ENCODE measurements at places on chromosomes 5 and 9.

- no peak for DNase-seq
These were observed 68.4 kb downstream of the COL27A1 start for GRCh38 chr9:114223564-114224246.

DNA sequence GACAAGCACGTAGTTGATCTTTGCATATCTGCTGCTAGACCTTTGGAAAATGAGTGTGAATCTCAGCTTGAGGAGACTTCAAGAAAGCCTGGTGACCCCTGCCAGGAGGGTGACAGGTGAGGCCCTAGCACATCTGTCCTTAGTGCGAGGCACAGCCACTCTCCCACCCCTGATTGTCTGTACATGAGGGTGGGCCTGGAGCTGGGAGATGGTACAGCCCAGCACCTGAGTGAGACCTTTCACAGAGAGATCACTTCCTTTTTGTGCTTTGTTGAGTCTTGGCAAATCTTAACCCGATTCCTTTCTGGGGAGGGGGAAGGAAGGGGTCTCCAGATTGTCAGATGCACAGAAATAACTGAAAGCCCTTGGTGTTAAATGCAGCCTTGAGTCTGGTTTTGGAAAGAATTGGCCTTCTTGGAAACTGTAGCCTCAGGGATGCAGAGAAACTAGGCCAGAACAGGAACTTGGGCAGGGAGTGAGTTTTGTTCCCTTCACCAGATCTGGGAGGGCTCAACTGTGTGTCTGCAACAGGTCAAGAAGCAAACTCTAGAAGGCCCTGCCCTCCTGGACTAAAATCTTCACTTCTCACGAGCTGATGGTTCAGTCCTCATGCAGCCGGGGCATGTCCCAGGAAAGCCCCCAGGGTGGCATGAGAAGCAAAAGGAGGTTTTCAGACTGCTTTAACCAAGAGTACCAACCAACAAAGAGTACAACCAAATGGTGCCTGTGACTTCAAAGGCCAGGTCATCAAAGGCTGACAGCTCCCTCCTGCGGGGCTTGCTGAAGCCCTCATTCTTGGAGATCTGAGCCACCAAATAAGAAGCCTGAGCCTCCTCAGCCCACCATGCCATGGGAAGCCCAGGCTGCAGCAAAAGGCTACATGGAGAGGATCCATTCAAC is 20.8 kb upstream of the SEMA4D start:
- DNase-seq: peak; percentile 42

- no peak for DNase-seq
These were observed 36.9 kb downstream of the CLINT1 start for GRCh38 chr5:157821822-157822622.

DNA sequence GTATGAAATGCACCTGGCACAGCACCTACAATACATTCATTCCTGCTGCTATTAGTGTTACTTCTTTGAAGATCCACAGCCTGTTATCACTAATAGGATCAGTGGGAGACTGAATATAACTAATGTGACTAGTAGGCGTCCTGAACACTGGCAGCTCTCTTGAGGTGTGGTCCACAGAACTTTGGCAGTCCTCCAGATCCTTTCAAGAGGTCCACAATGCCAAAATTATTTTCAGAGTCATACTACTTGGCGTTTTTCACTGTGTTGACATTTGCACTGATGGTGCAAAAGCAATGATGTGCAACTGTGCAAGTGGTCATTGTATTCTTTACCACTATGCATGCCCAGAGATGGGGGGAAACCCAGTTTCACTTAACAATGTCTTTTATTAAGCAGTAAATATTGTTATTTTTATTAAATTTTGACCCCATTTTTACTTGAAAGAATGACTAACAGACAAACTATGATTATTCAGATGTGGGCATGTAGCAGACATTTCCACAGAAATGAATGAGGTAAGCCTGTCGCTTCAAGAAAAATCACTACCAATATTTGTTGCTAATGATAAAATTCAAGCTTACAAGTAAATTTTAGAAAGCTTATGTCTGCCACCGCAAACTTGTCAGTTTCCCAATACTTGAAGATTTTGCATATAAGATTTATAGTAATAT is 48.9 kb downstream of the ADRB2 start:
- no peak for DNase-seq

GRCh38 chr5:134569758-134570364 is 44.4 kb downstream of the JADE2 start:
- DNase-seq: no peak

Data from DND-41 (cell line).